ENCODE measurements at places on chromosomes 12 and 14.

- DNase-seq = no peak
Observed at GRCh38 chr14:60502541-60502940, 6.4 kb upstream of the SIX6 start.

DNA sequence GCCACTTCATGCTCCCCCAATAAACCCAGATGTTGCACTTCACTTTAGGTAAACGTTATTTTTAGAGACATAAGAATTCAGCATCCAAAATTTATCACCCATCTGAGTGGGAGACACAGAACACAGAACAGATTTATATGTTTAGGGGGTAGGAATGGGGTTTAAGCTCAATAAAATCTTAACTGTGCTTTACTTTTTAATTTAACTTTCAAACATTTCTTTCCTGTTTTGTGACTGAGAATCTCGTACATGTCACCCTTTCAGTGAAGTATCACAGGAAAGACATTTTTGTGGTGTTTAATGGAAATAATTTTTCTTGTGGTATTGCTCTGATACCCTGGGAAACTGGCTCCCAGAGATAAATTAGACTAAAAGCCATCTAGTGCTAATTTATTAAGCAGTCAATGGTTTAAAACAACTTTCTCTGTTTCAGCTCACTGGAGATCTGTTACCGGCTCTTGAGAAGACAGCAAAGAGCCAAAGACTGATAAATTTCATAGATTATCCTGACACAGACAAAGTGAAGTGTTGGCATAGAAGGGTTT is 148.0 kb upstream of the BMP4 start:
- DNase-seq = no peak

- peak; percentile 85 for DNase-seq
Observed at GRCh38 chr14:89040460-89041256, 216.2 kb downstream of the TTC8 start.

DNA sequence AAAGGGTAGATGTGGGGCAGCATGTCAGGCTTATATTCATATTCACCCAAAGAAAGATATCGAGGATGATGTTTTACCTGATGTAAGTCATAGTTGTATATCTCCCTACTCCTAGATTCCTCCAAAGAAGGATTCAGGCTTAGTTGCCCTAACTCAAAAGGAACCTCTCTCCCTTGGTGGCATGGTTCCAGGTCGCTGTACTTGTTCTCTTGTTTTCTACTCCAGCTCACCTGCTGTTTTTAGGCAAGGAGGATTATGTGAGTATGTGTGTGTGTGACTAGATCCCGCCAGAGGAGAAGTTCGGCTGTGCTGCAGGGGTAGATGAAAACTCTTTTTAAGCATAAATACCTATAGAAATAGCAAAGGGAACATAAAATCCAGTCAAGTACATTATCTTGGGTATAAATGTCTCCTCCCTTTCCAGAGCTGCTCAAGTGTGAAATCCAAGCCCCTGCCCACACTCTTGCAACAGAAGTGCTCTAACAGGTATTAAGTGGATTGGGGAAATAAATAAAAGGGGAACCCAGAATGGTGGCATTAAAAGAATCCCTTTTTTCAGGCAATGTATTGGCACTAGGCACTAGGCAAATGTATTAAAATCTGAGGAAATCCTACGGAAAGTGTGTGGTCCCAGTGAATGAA is 375.7 kb downstream of the ZFP36L1 start:
- no peak for DNase-seq

DNA sequence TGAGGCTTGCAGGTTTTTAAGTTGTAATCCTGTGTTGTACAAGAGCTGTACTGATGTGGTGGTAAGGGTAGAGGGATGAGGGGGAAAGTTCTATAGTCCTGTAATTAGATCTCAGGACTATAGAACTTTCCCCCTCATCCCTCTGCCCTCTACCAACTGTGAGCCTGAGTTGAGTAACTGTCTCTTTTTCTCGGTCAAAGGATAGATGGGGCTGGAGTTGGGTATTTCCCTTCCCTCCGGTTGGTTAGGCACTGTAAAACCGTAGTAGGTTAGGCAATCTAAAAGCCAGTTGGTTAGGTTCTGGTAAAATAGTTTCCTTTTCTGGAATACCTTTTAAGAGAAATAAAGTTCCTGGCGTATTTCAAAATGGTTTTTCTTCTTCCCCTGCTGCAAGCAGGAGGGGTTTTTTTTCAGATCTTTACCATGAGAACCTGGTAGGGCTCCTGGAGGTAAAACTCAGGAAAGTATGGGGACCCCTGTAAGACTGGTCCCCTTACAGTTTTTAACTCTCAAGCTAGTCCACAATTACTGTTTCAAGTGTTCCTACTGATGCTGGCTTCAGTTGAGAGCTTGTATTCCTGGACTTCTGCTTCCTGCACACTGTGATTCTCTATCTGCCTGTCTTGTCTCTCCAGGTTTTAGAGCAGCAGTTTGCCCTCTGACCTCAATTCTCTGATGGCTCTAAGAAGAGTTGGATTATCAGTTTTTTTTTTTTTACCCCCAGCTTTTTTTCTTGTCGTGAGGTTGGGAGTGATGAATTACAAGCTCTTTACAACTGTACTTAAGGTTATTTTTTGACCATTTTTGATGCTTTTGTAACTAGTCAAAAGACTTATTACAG is 58.7 kb downstream of the FUT8 start:
- no peak for DNase-seq

GRCh38 chr14:84750284-84750683 is 779.7 kb upstream of the FLRT2 start:
- DNase-seq = no peak

- DNase-seq = no peak
Observed at GRCh38 chr12:63916561-63917476, 72.3 kb downstream of the SRGAP1 start.

GRCh38 chr14:105329411-105330150 is 15.0 kb downstream of the PACS2 start:
- DNase-seq = no peak

DNA sequence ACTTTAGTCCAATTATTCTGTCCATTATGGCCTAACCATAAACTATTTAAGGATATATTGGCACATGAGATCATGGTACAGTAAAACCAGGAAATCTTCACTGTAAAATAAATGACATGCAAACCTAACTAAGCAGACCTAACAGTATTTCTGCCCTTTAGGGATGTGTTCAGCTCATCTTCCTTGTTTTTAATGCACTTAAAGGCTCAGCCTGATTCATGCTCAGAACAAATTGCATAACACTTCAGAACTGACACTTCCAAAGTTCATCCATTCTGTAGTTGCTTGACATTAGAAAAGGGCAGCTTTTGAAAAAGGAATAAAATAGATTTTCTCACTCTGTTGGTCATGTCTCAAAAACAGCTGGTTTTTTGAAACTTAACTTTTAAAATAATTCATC is 708.5 kb downstream of the C12orf50 start:
- no peak for DNase-seq

DNA sequence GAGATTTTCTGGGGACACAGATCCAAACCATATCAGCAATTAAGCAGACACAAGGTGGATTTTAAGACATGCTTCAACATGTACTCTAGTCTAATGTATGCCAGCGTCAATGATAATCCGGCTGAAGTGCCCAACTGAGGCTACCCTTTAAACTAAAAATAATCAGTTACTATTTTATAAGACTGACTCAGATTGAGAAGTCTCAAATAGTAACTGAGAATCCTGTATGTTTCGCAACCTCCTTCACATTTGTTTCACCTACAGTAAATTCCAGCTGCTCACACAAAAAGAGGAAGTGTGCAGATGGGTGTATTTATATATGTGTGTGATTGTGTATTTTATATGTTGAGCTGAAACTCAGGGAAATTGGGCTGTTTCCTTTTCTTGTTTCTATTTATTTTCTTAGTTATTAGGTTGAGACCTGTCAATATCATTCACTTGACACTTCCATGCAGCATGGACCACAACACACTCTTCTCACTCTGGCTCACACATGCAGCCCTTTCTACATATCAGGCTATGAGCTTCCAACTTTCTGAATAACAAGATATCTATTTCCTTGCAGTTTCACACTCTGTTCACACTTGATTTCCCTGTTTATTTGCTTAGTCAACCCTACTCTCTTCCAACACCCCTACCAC is 1224.9 kb upstream of the TMEM132C start:
- no peak for DNase-seq

- DNase-seq = no peak
Observed at GRCh38 chr12:72338437-72338836, 66.3 kb downstream of the TRHDE start.

GRCh38 chr12:69501154-69501895 is 31.1 kb downstream of the FRS2 start:
- DNase-seq = no peak

- no peak for DNase-seq
Observed at GRCh38 chr14:73829526-73830431, 21.9 kb upstream of the PTGR2 start.

GRCh38 chr12:132123970-132124765 is 20.0 kb downstream of the DDX51 start:
- DNase-seq = no peak

GRCh38 chr12:44287545-44287944 is 451.7 kb downstream of the TMEM117 start:
- DNase-seq = no peak

GRCh38 chr12:88362439-88362838 is 217.8 kb downstream of the KITLG start:
- DNase-seq = no peak

- DNase-seq = no peak
Observed at GRCh38 chr12:31507966-31508365, 83.0 kb downstream of the DENND5B start.

- DNase-seq = no peak
Observed at GRCh38 chr12:69514111-69514510, 43.9 kb downstream of the FRS2 start.

DNA sequence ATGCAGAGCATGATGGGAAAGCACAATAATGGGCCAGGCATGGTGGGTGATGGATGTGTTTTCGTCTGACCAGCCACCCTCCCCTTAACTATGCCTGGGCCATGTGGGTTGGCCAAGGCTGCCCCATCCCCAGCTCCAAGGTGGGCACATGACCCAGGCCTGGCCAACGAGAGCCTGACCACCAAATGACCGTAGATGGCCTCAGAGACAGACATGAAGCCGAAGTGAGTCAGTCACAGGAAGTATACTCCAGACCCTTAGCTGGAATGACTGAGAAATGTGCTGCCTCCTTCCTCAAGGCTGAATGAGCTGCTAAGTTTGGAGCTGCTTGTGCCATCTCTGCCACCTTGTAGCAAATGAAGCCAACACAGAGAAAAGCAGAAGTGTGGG is 233.6 kb downstream of the BCL11B start:
- no peak for DNase-seq

- no peak for DNase-seq
Observed at GRCh38 chr12:65308006-65308405, 29.5 kb downstream of the MSRB3 start.

- DNase-seq = no peak
Observed at GRCh38 chr14:46250113-46250703, 401.4 kb downstream of the RPL10L start.

DNA sequence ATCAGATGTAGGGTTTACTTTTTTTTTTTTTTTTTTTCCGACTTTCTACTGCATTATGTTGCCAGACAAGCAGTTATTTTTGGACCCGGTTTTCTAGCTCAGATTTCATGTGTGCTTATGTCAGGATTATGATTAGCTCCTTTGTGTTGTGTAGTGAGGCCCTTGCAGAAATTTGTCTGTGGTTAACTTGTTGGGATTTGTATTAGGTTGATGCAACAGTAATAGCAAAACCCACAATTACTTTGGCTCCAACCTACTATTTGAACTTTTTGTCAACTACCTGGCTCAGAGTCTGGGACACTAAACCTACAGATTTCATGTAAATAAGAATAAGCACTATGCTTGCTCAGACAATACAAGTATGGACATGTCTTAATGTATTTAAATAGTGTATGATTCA is 44.1 kb upstream of the KCNJ8 start:
- DNase-seq = no peak

DNA sequence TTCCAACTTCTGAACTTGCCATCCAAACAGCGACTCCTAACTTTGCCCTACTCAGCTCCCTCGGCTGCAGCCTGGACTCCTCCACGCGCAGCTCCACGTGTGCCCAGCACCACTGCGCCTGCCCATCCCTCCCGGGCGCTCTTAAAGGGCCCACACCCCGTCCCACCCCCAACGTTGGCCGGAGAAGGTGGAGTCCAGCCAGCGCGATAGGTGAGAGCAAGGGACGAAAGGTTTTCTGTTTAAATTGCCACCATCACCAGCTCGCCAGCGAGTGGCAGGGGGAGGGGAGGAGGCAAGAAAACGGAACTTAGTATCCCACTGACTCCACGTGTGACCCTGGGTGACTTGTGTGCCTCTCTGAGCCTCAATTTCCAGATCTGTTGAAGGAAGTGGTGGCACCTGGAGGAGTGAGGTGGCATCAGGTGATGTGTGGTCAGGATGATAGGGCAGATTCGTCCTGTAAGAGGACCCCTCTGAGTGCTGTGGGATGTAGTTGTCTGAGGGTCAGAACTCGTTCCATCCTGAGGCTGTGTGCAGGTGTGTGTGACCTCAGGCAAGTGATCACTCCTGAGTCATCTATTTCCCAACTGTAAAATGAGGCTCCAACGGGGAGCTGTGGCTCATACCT is 59.7 kb downstream of the TRPV4 start:
- DNase-seq = no peak

DNA sequence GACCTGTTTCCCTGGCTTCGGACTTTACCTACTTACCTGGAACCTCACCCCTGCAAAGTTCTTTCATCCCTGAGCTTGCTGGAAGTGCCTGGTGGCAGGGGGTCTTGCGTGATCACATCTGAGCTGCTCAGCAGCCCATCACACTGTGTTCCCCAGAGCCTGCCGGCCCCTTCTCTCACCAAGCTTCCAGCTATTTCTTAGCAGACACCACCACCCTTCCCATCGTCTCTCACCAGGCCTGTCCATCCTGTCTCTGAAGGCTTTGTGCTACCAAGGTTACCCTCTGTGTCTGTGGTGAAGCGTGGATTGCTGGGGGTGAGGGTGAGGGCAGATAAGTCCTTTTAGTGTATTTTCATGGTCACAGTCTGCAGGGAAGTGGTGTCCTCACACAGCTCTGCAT is 78.8 kb upstream of the NRXN3 start:
- DNase-seq = no peak

DNA sequence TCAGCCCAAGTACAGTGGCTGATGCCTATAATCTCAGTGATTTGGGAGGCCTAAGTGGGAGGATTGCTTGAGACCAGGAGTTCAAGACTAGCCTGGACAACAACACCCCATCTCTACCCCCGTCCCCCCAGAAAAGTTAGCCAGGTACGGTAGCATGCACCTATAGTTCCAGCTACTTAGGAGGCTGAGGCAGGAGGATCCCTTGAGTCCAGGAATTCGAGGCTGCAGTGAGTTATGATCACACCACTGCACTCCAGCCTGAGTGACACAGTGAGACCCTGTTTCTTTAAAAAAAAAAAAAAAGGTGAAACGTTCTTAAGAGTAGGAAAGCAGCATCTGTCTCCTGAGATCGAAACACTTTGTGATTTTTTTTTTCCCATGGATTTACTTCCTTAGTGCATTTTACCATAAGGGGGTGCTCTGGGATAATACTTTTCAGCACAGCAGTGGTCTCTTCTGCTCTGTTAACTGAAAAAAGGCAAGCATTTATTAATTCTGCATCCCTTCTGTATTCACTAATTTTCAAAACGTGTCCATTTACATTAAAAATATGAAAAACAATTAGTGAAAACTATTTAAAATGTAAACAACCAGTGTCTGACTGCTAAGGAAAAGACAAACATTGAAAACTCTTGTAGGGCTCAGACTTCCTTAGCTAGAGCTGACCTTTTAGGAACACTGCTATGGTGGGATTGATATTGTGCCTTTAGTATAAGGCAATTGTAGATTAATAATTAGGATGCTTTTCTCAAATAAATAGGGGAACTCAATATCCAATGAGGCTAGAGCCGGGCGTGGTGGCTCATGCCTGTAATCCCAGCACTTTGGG is 31.2 kb upstream of the USP44 start:
- no peak for DNase-seq

All from WERI-Rb-1 (cell line).